ENCODE measurements at places on chromosomes 5 and 9. TPM values are rescaled to one million over a fixed set of nuclear protein-coding genes. Genes with fewer than 3 reads are reported as not detected.

Gene CYLC2
- total RNA-seq = not detected

Gene ANKRD34B
- total RNA-seq = 0.16 TPM

Gene SLC2A6
- total RNA-seq = 17.2 TPM

Gene PRELID2
- 13.3 TPM for total RNA-seq

Gene ARL14EPL
- total RNA-seq = not detected

Gene ENC1
- 1,378 TPM for total RNA-seq

Gene JAKMIP2
- total RNA-seq = 67.7 TPM

Gene PCA3
- total RNA-seq = 0.16 TPM

Gene SNCAIP
- 48.2 TPM for total RNA-seq

Gene DAB2IP
- total RNA-seq = 11.9 TPM

Gene HAVCR1
- total RNA-seq = 0.31 TPM

Measured in occipital lobe (tissue), 3 donors.